Stimulated activated CD4-positive, alpha-beta T cell treated with anti-CD3 and anti-CD28 coated beads, Interleukin-12 subunit alpha, Interleukin-12 subunit beta, amount 100 ng/mL, for 24 hours (primary cell): ENCODE measurements at places on chromosomes 7 and 10.

- DNase-seq: no peak
Measured at GRCh38 chr10:69014171-69014570, 25.6 kb downstream of the KIFBP start.

GRCh38 chr7:149868623-149869290 lies 5.0 kb upstream of the ATP6V0E2 start:
- no peak for DNase-seq

DNA sequence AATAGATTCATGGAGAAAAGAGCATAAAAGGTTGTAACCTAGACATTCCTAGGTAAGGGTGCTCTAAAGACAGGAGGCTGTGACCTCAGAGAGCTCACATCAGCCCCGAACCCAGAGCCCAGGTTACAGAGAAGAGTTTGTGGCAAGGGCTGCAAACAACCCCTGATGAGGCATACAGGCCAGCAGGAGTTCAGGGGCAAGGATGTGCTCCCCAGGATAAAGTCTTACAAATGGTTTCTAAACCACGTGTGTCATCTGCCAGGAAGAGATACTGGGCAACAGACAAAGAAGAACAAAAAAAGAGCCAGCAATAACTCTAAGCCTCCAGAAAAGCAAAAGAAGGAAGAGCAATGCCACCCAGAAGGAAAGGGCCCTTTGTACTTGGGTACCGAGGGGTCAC lies 27.7 kb downstream of the NCAPG2 start:
- DNase-seq: no peak

DNA sequence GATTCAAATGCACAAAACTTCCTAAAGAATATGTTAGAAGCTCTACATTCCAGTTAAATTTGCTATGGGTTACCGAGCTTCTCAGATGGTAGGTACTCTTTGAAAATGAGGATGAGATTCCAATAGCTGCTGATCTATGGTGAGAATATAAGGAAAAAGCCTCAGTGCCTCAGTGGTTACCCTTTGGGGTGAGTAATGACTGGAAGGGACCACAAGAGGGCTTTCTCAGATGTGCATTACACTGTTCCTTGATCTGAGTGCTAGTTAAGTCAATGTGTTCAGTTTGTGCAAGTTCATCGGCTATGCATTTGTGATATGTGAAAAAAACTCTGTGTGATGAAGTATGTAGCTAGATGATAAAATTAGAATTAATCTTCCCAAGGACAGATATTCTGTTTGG lies 3.5 kb downstream of the NRCAM start:
- no peak for DNase-seq

DNA sequence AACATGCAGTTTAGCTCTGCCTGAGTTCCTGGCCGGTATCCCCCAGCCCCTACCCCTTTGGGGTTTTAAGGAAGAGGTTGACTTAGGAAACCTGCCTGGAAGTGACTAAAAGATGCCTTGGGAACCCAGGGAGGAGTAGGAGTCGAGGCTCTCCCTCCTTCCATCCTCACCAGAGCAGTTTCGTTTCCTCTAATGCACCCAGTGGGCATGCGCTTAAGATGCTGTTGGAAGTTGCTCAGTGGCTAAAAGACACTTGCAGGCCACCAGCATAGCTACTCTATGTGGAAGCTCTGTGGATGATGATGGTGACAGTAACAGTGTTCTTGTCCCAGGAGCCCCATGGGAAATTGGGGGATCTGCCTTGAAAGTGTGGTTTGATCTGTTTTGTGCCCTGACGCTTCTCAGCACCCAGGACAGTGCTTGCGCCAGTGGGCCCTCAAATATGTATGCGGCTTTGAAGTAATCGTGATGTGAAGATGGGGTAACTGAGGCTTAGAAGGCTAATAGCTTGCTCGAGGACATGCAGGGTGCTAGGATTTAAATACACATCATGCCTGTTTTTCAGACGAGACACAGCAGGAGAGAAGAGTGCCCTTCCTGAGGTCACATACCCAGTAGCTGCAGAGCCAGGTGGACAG lies 32.0 kb downstream of the TBATA start:
- DNase-seq: no peak

DNA sequence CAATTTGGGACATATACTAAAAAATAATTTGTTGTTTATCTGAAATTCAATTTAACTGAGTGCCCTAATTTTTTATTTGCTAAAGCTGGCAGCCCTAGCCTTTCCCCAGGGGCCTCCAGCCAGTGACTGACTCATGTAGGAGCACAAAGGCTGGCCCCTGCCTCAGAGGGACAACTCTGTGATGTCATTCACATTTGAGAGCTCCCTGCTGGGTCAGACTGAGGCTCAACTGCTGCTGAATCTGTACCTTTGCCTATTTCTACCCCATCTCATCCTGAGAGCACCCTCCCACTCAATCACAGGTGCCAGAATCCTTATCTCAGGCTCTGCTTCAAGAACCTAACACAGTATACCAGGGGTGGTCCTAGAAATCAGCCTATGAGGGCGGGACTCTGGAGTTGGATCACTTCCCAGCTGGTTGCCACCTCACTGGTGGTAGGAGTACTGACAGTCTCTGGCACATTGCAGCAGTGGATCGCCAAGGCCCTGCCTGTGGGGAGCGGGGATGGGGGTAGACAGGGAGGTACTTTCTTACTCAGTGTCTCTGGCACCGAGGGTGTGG lies 11.6 kb downstream of the GCK start:
- no peak for DNase-seq

DNA sequence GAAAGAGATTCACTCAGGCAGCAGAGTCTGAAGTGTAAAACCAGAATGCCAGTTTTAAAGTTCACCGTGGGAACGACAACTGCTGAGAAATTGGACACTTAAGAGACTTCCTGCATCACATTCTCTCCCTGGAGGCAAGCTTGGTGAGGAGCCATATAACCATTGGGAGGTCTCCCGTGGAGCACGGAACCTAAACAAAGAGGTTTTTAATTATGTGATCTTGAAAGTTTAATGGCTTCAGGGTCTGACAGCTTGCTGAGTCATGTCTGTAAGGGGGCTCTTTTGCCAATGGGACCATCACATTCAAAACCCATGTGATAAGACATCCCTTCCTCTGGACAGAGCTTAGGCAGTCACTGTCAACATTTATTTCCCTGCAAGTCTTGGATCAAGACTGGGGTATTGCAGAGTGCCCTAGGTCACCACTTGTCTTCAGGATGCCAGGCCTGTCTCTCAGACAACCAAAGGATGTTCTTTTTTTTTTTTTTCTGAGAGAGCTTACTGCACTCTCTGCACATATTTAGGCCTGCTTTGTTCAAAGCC lies 674.4 kb downstream of the TYW1 start:
- DNase-seq: no peak

DNA sequence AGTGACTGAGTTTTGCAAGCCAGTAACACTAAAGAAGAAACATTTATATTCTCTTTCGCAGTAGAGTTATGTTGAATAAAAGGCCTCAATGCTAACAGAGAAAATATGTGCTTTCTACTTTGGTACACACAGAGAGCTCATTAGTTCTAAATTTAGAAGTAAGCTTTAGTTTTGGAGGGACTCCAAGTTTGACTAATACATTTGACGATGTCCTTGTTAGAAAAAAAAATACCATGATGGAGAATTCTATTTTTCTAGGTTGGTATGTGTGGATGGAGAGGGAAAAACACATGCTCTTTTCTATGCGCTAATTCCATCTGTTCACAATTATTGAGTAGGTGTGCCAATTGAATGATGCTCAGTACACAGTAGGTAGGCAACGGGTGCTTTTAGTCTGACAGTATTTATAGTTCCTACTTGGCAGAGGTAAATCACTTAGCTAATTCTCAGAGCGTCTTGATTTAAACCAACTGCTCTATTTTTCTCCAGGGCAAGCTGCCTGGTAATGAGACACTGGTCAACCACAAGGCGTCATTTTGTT lies 327.2 kb upstream of the AKR1E2 start:
- no peak for DNase-seq

DNA sequence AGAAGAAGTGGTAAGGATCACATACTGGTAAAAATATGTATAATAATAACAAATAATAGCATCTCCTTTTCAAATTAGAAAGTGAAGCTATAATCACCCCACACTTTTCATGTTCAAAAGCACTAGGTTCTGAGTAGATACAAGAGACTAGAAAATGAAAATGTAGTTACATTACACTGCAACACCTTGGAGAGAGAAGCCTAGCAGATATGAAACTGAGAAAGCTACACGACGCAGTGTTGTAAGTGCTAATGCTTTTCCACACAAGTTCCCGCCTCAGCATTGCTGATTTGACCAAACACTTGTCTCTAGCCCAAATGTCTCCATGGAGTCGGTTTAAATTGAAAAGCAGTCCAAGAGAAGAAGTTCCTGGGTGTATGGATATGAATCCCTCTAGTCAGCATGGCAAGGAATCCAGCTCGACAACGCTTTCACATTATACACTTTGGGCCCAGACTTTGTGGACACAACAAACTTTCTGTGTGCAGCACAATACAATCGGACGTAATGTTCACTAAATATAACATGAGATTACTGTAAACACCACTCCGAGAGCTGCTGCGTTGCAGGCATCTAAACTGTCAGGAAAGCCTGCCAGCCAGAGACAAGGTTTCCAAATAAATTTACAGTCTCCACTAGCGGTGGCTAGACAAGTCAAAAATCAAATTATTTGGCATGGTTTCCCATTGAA lies 1.7 kb downstream of the PDE1C start:
- no peak for DNase-seq

DNA sequence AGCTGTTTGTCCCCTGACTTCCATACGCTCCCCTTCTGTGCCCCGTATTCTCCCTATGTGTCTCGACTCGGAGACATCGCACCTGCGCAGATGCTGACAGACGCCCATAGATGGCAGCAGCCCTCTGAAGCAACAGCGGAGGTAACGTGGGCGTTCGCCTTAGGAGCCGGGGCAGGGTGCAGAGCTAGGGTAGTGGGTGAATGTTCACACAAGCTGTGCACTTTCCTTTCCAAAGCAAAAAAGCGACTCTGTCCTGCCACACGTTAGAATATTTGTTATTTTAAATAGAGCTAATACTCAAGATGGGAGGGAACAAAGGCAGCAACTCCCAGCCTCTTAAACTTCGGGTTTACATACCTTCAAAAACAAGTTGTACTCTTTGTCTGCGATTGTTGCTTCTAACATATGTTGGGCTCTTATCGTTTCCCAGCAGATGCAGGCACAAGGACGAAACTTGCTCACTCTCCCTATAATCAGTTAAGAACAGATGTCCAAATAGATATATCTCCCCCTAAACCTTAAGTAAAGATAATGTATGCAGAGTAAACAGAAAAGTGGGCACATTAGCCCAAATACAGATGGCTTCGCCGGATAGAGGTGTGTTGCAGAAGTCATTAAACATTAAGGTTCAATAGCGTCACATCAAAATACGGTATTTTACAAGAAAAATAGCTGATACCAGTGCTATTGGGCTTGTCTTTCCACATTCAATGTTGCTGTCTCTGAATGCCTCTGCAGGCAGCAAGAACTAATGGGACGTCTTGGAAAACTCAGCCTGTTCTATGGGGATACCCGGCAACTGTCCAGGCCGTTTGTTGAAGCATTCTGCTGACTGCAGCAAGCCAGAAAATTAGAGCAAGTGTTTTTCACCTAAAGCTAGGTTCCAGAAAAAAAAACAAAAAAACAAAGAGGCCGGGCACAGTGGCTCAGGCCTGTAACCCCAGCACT lies 340.3 kb upstream of the PRKCQ start:
- peak; percentile 68 for DNase-seq

DNA sequence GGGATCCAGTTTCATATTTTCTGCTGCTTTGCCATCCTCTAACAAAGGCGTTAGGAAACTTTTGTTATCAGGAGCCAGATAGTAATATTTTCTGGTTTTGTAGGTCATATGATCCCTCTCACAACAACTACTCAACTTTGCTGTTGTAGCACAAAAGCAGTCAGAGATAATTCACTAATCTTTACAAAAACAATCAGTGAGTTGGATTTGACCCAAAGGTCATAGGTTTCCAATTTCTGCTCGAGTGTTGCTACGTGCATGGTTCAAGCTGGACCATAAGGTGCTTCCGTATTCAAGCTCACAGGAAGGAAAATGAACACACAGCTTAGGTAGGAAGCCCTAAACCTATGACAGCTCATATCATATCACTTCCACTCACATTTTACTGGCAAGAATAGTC lies 92.4 kb upstream of the SFMBT2 start:
- DNase-seq: no peak

DNA sequence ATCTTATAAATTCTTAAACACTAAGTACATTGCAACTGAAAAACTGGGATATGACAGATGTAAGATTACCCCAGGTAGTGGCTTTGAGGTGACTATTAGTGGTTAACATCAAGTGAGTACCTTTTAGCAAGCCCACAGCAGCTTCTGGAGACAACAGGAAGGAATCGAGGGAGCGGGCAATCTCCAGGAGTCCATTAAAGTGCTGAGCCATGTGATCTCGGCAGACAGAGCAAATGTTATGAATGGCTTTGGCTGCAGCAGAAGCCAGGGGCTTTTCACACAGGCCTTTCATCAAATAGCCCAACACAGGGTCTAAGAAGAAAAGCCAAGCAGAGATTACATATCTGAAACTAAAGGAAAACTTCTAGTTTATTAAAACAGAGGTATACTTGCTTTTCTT lies 48.9 kb downstream of the IRF5 start:
- DNase-seq: no peak

- DNase-seq: no peak
Measured at GRCh38 chr7:24836084-24836483, 78.8 kb upstream of the GSDME start.

GRCh38 chr10:7184660-7185366 lies 226.0 kb downstream of the SFMBT2 start:
- DNase-seq: no peak
